Lung microvascular endothelial cell (primary cell): ENCODE measurements at places on chromosomes 16 and 17. TPM values are rescaled to one million over a fixed set of nuclear protein-coding genes. Genes with fewer than 3 reads are reported as not detected.
A peak's percentile ranks its signal among the peaks of the same experiment; 100 is the strongest.

DNA sequence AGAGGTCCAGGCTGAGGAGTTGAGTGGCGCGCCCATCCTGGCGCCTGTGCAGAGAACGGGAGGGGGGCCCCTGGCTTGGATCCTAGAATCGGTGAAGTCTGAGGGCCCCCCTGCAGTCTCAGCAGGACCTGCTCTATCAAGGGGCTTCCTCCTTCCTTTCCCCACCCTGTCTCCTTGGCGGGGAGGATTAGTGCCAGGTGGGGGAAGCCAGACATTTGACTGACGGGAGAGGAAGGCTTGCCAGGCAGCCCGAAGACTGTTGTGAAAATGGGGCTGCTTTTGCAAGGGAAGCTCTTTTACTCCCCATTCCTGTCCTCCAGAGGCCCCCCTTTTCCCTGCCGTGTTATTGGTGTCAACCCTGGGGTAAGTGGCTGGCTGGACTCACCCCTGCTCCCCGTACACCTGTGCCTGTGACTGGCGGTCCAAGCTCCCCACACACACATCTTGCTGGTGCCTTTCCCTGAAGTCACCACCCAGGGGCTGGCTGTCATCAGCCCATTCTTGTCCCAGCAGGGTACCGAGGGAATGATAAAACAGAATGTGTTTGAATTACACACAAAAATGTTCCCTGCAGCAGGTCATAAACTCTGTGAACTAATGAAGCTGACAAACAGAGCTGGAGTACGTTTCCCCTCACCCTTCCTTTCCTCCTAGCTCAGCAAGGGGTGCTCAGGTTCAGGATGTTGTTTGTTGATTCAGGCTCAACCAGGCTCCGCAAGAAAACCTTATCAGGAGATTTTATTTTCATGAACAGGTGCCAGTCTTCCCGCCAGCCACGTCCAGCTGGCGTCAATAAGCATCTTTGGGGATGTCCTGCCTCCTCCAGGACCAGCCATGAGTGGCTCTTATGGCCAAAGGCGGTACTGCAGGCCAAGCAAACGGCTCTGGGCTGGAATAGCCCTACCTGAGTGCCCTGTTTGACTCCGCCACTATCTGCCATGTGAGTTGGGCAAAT, 4.4 kb upstream of the ARMC7 start:
- DNase-seq: peak; percentile 65

GRCh38 chr17:13537871-13538643, 63.7 kb downstream of the HS3ST3A1 start:
- no peak for DNase-seq

DNA sequence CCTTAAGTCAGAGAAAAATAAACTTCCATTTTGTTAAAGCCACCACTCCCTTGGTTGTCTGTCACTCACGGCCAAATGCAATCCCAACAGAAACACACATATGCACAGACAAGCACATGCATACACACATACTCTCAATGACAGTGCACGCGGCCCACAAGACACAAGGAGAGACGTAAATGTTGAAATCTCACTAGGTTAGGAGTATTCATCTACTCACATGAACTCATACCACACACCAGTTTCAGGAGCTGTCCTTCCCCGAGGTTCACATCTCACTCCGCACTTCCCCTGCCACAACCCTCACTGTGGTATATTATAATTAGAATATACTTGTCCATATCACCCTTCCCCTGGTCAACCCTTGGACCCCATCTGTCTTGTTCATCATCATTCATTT, 30.5 kb upstream of the CRYBA1 start:
- no peak for DNase-seq

- DNase-seq: no peak
Observed at GRCh38 chr17:56322991-56323390, 169.7 kb downstream of the ANKFN1 start.

GRCh38 chr17:27539152-27539551, 82.9 kb downstream of the KSR1 start:
- no peak for DNase-seq

DNA sequence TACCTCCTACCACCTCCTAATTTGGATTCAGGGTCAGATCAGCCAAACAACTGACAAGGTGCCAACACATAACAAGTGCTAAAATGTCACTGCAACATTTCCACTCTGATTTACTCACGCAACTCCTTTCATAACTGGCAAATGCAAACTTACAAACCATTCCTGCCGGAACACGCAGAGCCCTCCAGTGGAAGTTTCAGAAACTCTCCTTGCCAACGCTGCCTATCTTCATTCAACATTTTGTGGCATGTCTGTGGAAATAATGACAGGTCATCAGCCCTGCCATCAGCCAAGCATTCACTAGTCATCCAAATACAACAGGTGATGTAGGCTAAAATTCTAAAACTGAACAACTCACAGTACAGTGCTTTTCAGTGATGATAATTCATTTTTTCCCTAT, 37.7 kb upstream of the OR3A1 start:
- DNase-seq: no peak

GRCh38 chr17:48153691-48154358, 46.3 kb downstream of the SNX11 start:
- DNase-seq: peak; percentile 50

DNA sequence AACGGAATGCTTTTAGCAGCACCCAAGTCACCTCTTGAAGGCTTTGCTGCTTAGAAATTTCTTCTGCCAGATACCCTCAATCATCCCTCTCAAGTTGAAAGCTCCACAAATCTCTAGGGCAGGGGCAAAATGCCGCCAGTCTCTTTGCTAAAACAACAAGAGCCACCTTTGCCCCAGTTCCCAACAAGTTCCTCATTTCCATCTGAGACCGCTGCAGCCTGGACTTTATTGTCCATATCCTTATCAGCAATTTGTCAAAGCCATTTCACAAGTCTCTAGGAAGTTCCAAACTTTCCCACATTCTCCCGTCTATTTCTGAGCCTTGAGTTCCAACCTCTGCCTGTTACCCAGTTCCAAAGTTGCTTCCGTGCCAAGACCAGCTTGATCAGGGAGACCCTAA, 27.4 kb downstream of the TMC6 start:
- no peak for DNase-seq

DNA sequence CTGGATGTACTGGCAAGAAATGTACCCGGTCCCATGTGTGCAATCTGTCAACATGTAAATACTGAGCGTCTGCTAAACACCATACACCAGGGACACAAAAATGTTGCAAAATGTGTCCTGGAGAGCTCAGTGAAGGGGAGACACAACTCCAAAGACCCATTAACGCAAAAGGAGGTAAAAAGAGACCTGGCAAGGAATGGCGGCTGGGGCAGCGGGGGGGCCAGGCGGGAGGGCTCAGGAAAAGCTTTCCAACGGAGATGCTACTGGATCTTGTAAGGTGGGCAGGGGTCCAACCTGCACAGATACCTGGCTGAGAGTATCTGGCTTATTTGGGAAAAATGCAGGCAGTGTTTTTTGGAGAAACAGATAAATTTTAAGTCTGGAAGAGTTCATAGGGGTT, 40.7 kb downstream of the ADCY9 start:
- no peak for DNase-seq

- DNase-seq: peak; percentile 33
Observed at GRCh38 chr17:48596000-48596734, 2.6 kb upstream of the HOXB5 start.

- DNase-seq: no peak
Observed at GRCh38 chr16:89052890-89053724, 40.5 kb upstream of the ACSF3 start.

DNA sequence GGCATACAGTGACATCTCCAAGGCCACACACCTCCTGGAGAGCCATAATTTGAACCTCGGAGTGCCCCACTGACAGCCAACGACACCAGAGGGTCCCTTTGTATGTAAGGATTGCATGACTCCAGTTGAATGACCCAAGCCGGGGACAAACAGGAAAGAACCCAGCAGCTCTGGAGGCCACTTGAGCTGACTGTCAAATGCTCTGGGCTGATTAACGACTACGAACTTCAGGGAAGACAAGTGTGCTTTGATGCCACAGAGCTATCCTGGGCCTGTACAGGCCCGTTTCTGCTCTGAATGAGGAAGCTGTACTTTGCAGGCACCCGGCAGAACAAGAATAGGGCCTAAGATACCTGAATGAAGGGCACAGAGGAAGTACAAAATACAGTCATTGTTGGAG, 404.6 kb downstream of the SLC39A11 start:
- DNase-seq: no peak

- no peak for DNase-seq
Observed at GRCh38 chr16:15972046-15972868, 22.8 kb downstream of the ABCC1 start.

- peak; percentile 46 for DNase-seq
Observed at GRCh38 chr17:44004761-44005526, 522 bp downstream of the NAGS start.

- no peak for DNase-seq
Observed at GRCh38 chr16:14241631-14242030, 170.5 kb downstream of the MRTFB start.

- no peak for DNase-seq
Observed at GRCh38 chr17:57667461-57667923, 77.6 kb downstream of the CCDC182 start.

- DNase-seq: no peak
Observed at GRCh38 chr17:54983260-54983659, 14.7 kb downstream of the STXBP4 start.

Gene RSPRY1
- total RNA-seq: 31.6 and 33.7 TPM in 2 replicates

Gene DNASE1L2
- 0.22 and 0.40 TPM in 2 replicates for total RNA-seq

Gene SLC52A1
- under 0.01 and 0.22 TPM in 2 replicates for total RNA-seq

Gene SAMD14
- total RNA-seq: 3.2 and 3.5 TPM in 2 replicates

Gene NPTX1
- total RNA-seq: under 0.01 TPM in 2 replicates
